ENCODE measurements at places on chromosomes 12 and 14. TPM values are rescaled to one million over a fixed set of nuclear protein-coding genes. Genes with fewer than 3 reads are reported as not detected.

- DNase-seq = no peak
Observed at GRCh38 chr12:132505852-132506219, 15.9 kb downstream of the FBRSL1 start.

DNA sequence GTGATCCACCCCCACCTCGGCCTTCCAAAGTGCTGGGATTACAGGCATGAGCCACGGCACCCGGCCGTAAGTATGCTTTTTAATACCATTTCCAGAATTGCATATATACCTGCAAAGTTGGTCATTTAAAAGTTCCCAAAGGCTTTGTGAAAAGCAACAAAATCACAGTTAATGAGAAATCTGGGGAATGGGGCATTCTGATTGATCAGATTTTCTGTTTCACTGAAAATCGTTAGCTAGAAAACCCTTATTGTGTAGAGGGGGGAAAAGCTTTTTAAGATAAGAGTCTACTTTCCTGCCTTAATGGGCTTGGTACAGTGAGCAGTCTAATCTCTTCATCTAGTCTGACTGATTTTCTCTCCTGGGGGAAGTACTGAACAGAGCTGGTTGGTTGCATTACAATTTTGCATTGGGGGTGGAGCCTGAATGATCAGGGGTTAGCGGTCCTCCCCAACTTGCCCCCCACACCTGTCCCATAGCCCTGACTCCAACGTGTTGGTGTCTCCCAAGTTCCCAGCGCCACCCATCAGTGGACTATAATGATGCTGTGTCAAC is 23.8 kb downstream of the IL31 start:
- DNase-seq = no peak

DNA sequence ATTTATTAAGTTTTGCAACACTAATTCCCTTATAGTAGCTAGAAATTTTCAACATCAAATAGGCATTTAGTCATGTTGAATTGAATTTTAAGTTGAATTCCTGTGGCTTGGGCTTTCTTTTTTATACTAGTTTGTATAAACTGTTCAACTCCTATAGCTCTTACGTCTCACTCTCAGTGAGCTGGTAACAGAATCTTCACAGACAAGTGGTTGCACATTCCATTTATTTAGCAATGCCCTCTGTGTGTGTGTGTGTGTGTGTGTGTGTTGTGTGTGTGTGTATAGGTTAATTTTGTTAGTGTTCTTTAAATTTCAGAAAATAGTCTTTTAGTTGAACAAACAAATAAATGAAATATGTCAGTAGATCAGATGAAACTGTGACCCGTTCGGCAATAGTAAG is 425.0 kb downstream of the NPAS3 start:
- DNase-seq = no peak

DNA sequence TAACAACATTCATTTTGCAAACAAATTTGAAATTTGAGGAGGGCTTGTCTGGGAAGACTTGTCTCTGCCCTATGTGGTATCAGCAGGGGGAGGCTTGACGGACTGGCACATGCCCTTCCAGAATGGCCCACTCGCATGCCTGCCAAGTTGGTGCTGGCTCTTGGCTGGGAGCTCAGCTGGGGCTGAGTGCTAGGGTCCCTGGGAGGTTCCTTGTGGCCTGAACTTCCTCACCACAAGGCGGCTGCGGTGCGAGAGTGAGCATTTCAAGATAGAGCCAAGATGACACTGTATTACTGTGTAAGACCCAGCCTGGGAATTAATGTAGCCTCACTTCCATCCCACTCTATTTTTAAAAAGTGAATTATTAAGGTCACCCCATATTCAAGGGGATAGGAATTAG is 271.6 kb upstream of the PLEKHG7 start:
- DNase-seq = no peak

The PRPF40B gene
- 9.8 TPM for total RNA-seq

DNA sequence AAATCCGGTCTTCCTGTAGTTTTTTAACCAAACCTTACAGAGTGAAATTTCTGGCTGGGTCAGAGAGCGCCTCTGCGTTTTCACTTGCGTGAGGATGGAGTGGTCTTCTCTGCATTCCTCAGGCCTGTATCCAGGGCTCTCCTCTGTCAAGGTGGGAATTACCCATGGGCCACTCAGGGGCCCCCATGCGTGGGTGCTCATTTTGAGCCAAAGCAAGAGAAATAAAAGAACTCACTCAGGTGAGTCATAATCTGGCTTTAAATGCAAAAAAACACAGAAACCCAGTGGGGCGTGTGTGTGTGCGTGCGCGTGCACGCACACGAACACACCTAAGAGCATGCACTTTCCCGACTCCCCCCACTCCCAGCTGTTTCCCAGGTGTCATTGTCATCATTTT is 104.0 kb upstream of the PWP1 start:
- DNase-seq = no peak

The ASB2 gene
- not detected for total RNA-seq

The HNRNPA1 gene
- 317 TPM for total RNA-seq

GRCh38 chr12:109989380-109989779 is 6.8 kb downstream of the GIT2 start:
- no peak for DNase-seq

DNA sequence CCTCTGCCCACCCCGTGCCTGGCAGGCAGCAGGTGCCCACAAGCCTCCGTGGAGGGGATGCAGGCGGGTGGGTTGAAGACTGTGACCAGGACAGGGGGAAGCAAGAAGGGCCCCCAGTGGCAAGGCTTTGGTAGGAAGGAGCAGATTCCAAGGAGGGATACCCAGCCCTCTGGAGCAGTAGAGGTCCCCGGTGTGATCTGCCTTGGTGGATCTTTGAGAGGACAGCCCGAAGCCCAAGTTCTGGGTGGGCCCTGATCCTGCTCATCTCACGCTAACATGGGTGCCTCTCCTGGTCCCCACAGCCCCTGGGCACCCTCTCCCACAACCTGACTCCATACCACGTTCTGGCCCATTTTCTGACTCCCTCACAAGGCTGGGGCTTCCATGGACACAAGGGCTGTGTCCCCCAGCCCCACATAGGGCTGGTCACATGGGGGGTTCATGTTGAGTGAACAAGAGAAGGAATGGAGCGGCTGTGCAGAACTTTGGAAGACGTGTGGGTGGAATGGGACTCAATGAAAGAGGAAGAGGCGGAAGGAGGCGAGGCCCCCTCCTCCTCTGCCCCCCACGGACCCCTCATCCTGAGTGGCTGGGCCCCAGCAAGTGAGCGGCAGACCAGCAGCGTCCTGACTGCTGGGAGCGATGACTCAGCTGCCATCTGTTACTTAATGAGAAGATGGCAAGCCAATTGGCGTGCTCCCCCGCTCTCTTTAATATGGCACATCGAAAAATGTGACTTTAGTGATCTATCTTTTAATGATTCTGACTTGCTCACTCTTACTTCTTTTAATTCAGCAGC is 77.0 kb upstream of the BCL11B start:
- DNase-seq = peak; percentile 26

DNA sequence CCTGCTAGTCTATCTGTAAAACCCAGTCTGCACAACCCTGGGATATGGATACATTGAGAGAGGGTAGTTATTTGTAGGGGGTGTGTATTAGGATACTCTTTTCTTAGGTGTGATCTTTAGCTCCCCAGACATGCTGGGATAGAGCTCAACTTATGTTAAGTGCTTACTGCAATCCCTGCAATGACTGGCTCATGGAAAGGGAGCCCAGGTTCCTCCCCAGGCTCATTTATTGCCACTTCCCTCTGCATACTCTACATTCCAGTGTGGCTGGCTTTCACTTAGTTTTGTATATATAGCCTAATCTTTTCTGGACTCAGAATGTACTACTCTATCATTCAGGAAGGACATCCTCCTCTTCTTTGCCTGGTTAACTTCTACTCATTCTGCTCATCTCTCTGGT is 172.0 kb downstream of the SYT10 start:
- peak; percentile 27 for DNase-seq

DNA sequence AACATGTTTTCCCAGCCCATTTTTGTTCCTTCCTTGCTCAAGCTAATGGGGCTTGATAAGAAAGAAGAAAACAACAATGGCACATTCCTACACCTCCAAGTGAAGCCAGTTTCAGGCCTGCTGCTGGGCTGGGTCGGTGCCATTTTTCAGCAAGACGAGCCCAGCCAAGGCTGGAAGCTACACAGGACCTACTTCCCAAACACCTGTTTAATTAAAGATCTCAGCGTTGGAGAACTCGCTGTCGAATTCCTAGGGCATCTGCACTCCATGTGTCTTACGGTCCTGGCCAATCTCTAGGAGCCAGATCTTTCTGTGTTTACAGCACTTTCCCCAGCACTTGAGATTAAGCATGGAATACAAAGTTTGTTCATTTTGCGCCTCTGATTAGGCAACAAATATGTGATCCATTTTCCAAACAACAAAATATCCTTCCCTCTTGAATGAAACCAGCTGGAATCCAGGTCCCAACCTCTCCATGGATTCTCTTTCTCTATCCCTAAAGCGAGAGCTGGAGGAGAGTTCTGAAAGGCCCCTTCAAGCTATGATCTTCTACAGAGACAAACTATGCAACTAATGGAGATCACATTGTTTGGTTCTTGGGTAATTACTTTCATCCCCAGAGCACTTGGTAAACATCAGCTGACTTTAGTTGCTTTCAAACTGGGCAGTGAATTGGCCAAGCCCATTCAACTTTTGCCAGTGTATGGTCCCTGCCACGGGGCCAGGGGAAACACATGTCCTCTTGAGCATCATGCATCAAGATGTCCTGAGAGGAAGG is 34.3 kb upstream of the TC2N start:
- DNase-seq = no peak

DNA sequence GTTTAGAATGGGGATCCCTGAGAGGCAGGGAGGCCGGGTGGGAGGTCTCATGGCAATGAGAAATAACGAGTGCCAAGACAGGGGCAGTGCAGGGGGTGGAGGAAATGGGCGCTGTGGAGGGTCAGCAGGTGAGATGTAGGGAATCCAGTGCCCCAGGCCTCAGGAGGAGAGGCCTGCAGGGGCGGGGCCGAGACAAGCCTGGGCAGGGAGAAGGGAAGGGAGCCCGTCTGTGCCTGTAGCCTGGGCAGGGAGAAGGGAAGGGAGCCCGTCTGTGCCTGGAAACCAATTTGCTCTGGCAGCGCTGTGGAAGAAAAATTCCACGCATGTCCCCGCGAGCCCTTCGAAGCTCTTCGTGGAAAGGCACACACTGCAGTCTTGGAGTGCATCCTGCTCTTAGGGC is 10.6 kb upstream of the NCOR2 start:
- no peak for DNase-seq

DNA sequence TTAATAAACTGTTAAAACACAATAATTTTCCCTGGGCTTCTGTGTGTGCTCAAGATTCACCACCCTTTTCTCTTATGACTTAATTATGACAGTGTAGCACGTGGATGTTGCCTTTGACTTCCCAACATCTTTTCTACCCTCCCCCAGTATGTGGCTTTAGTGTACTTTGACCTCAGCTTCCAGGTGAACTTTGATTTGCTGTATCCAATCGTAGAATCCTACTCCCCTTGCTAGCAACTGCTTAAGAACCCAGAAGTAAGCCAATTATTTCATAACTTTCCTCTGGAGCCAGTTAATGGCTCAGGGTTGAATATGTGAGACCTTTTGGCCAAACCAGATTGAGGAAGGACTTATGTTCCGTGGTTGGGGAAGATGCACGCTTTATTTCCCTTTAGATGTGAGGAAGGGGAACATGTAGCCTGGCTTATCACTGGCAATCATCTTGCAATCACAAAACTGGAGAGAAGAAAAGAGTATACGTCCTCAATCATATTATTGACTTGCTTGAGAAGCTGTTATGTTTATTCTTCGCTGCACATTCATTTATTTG is 259.6 kb upstream of the ATP2B1 start:
- no peak for DNase-seq

- DNase-seq = peak; percentile 32
Observed at GRCh38 chr12:123471374-123472068, 13.6 kb downstream of the SNRNP35 start.
